ENCODE measurements at places on chromosomes 3 and 15. TPM values are rescaled to one million over a fixed set of nuclear protein-coding genes. Genes with fewer than 3 reads are reported as not detected.

IL17RC gene
- total RNA-seq: 20.3 TPM

SH2D7 gene
- total RNA-seq: not detected

ZNF660 gene
- total RNA-seq: under 0.01 TPM

VIPR1 gene
- 0.09 TPM for total RNA-seq

All from dermis lymphatic vessel endothelial cell (primary cell).